ENCODE measurements at places on chromosomes 5 and 9. TPM values are rescaled to one million over a fixed set of nuclear protein-coding genes. Genes with fewer than 3 reads are reported as not detected.

The HTR4 gene
- total RNA-seq = not detected

The NAIP gene
- total RNA-seq = 16.4 TPM

The SH3TC2 gene
- 6.2 TPM for total RNA-seq

GRCh38 chr9:33861917-33862453, 45.0 kb downstream of the UBE2R2 start:
- DNase-seq = no peak

- DNase-seq = no peak
These were observed 66.6 kb upstream of the GARNL3 start for GRCh38 chr9:127197861-127198430.

GRCh38 chr5:113336975-113337374, 97.8 kb downstream of the TSSK1B start:
- DNase-seq = peak; percentile 26

DNA sequence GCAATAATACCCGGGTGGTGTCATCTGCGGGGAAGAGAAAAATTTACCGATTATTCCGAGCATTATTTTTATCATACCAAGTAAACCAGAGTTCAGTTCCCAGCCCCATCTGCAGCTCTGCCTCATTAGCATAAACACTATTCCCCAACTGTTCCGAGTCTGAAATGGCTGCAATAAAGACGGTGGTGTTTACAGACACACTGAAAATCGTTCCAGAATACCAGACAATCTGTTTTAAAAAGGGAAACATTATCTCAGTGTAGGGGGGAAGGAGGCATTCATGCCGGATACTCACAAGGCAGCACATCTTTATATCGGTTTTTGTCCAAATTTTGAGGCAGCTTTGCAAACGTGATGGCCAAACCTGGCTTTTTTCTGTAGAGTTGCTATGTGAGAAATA, 70.3 kb upstream of the EPB41L4B start:
- no peak for DNase-seq

- no peak for DNase-seq
These were observed 94.6 kb upstream of the RASGRF2 start for GRCh38 chr5:80865551-80865950.

All from prostate gland (tissue), 2 donors.